ENCODE measurements at places on chromosomes 1 and 21.

GRCh38 chr1:155078469-155079209 is at the start of gene EFNA3:
EFNA3 (plus strand) TSS chr1:155078837; CDS start chr1:155078942, 105 bp downstream.
- no peak for DNase-seq

DNA sequence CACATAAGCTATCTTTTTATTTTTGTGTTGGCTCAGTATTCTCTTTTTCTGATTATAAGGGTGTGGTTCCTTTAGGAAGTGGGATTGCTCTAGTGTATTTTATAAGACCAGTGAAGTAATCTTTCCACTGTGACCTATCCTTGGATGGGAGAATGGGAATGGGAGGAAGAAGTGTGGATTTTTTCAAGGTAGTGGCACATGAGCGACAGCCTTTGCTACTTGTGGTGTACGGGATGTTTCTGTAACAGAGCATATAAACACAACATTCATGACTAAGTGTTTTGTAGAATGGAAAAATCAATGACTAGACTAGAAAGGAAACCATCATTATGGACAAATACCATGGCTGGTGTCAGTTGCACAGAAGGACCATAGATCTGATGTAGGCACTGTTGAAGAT is 209.6 kb downstream of the GIPC2 start:
- DNase-seq: no peak

DNA sequence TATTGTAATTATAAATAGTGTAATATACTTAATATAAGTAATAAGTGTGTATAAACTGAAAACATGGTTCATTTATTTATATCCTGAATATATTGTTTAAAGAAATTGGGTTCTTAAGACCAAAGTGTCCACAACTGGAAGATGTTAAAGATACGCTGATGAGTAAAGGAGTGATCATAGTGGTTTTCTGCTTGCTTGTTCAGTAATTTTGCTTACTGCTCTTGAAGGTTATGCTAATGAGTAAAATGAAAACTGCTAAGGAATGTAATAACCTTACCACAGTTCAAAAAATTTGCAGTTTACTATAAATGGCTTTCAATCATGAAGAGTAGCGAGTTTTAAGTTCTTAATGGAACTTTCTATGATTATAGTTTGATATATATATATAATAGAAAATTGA is 22.0 kb downstream of the DONSON start:
- DNase-seq: no peak

- no peak for DNase-seq
Measured at GRCh38 chr1:18128298-18128697, 20.7 kb downstream of the IGSF21 start.

GRCh38 chr1:226711976-226712741 is 26.9 kb downstream of the ITPKB start:
- no peak for DNase-seq

GRCh38 chr1:226874579-226875425 is 4.4 kb downstream of the PSEN2 start:
- no peak for DNase-seq

- no peak for DNase-seq
Measured at GRCh38 chr21:45417256-45417950, 12.4 kb downstream of the COL18A1 start.

- DNase-seq: no peak
Measured at GRCh38 chr1:30413606-30414005, 309.8 kb downstream of the MATN1 start.

GRCh38 chr1:229383188-229383587 is 40.3 kb upstream of the CCSAP start:
- DNase-seq: no peak

- DNase-seq: no peak
Measured at GRCh38 chr1:59195151-59195550, 101.7 kb upstream of the FGGY start.

DNA sequence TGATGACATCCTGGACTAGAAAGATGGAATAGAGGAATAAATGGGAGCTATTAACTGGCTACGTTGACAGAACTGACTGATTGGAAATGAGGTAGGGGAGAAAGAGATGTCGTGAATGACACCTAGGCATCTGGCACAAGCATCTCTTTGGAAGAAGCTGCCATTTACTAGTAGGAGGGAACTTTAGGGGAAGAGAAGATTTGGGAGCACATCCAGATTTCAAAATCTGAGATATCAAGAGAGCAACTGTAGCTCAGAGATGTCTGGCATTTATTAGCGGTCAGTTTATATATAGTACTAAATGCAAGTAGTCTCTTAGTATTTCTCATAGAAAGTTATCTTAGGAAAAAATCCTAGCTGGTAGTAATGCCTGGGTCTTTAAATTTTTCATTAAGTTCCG is 131.9 kb upstream of the C1orf105 start:
- DNase-seq: no peak

GRCh38 chr1:22344329-22344630 is 107.4 kb upstream of the ZBTB40 start:
- no peak for DNase-seq

- no peak for DNase-seq
Measured at GRCh38 chr1:55382806-55383305, 167.7 kb upstream of the USP24 start.

DNA sequence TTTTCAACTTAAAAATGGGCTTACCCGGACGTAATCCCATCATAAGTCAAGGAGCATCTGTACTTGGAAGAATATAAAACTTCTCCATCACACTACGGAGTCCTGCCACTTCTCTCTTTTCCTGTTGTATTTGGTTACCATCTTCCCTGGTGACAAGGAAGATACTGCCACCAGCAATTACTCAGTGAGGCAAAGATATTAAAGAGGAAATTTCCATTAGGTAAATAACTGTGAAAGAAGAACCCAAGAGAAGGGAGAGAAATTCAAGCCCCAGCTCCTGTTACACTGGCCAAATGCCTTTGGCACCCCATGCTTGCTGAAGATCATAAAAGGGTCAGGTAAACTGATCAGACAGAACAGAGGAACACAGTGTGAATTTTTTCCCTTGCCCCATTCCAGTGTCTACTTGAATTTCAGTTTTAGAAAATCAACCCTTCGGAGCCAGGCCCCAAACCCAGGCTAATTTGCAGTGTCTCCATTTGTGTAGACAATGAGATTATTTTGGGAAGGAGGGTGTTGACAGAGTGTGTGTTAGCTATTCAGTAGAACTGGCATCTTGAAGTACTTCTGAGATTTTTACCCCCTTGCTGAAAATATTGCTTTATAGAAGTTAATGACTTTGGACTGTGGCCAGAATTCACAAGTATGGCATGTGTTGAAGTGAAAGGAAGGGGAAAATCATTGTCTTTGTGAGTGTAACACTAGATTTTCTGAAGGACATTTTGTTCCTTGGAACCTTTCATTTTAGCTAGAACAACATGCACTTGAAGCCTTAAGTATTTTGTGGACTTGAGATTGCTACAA is 167.1 kb downstream of the DHRS3 start:
- DNase-seq: no peak

DNA sequence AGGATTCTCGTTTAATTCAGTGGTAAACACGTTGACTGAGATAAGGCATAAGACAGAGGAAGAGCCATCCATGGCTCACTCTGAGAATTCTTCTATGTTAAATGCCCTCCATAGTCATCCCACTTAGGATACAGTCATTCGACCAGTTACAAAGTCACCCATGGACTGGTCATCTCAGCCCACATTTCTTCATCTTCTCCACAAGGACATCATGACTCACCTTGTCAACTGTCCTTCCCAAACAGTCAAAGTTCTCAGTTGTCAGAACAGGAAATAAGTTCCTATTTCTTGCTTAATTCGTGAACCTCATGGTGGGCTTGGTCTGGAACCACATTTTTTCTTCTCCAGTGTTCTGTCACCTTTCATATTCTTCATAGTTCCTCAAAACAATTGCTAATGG is 133.2 kb downstream of the TGFB2 start:
- DNase-seq: no peak

DNA sequence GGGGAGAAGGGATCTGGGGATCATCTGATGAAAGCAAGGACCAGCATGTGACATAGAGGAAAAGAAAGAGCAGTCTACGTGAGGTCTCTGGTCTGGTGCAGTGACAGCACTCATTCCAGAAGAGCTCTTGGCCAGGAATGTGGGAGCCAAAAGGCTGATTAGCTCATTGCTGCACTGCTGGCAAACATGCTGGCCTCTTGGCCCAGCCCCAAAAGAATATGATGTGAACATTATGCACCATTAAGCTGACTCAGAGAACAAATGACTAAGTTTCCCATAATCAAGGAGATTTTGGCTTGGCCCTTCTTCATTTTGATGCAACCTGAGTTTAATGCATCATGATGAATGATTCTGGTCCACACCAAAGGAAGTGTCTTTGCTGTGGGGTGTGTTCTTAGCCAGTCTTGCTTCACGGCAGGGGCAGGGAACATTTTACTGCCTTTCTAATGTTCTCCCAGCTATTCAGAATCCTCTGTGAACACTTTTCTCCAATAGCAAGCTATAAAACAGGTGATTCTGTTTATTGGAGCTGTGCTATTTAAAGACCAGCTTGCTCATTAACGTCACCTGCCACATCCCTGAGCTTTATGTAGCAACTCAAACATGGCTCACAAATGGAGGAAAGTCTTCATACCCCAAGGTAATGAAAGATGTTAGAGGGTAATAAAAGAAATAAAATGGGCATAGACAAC is 55.1 kb downstream of the PCBP3 start:
- DNase-seq: no peak

- DNase-seq: no peak
Measured at GRCh38 chr21:16071761-16072160, 342.0 kb downstream of the USP25 start.

GRCh38 chr1:101465941-101466340 is 229.1 kb downstream of the S1PR1 start:
- no peak for DNase-seq

GRCh38 chr1:203511930-203512329 is 18.0 kb downstream of the OPTC start:
- DNase-seq: no peak

DNA sequence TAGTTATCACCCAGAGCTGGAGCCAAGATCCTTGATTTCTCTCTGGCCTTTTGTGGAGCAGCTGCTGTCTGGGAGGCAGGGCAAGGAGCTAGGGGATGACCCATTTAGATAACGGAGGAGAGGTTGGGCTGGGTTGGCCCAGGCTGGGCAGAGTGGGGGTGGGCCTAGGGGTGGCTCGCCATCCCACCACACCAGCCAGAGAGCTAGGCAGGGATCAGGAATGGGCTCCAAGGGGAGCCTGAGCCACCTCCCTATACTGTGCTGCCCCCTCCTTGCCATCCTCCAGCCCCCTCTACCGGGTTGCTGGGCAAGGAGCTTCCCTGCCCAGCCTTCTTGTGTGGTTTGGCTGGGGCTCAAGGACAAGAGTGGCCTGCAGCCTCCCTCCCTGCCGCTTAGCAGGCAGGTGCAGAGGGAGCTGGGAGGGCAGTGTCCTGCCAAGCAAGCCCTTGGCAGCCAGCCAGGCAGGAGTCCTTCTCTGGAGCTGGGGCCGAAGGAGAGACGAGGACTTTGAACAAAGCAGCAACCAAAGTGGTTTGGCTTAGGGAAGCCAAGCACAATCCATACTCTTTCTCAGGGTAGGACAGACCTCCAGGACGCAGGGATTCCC is 4.1 kb downstream of the NUAK2 start:
- DNase-seq: no peak

DNA sequence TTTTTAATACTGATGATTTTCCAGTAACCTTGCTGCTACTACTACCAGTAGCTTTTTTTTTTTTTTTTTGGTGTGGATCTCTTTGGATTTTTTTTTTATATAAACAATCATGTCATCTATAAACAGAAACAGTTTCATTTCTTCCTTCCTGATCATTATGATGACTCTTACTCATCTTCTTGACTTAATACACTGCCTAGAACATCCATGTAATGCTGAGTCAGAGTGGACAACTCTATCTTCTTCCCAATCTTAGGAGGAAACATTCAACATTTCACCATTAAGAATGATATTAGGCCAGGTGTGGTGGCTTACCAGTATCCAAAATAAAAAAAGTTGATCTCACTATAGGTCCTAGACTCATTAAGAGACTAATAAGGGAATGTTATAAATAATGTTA is 69.1 kb downstream of the RUSC1 start:
- no peak for DNase-seq

DNA sequence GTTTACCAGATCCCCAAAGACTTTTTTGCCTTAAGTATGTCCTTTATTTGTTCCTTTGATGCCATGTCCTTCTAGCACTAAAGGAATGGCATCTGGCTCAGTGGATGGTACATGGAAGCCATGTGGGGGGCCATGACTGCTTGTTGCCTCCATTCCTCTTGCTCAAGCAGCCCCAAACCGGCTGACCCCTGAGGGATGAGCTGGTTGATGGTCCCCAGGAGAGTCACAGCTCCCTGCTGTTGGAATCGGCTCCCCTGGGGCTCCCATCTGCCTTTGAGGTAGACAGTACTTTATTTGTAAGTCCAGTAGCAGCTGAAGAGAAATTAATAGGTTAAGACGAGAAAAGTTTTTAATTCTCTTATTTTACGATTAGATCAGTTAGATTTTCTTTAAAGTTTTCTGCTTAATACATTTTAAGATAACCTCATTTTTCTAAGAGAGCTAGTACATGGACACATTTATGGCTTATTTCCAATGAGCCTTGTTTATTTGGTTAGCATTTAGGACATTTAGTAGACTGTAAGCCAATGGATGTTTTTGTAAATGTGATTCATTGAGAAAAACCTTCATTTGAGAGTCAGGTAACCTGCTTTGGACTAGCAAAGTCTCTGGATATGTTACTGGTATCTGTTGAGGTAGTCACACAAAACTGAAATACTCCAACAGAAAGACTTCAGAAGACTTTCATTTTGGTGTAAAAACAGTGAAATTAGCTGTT is 88.2 kb downstream of the CAMTA1 start:
- no peak for DNase-seq

GRCh38 chr1:40818264-40818961 is 34.8 kb downstream of the KCNQ4 start:
- peak; percentile 71 for DNase-seq

- no peak for DNase-seq
Measured at GRCh38 chr1:64748222-64748621, 3.3 kb downstream of the RAVER2 start.

- DNase-seq: no peak
Measured at GRCh38 chr1:238991765-238992495, 394.4 kb upstream of the CHRM3 start.

DNA sequence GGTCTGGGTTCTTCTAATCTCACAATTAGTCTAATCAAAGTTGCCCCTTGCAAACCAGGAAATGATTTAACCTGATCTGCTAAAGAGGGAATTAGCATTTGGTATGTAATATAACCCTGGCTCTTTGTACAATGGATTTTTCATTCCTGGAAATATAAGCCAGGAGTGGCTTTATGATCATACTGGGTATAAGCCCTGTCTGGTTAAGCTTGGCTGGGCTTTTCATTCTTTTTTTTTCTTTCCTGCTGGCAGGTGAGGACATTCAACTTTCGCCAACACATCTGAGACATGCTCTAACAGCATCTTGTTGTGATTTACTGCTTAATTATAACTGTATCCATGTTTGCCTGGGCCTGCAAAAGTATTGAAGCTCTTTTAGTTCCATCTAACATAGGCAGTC is 20.4 kb upstream of the SDE2 start:
- no peak for DNase-seq
